Nucleus accumbens (tissue), 56 donors: ENCODE measurements at places on chromosomes 2 and 18.

DNA sequence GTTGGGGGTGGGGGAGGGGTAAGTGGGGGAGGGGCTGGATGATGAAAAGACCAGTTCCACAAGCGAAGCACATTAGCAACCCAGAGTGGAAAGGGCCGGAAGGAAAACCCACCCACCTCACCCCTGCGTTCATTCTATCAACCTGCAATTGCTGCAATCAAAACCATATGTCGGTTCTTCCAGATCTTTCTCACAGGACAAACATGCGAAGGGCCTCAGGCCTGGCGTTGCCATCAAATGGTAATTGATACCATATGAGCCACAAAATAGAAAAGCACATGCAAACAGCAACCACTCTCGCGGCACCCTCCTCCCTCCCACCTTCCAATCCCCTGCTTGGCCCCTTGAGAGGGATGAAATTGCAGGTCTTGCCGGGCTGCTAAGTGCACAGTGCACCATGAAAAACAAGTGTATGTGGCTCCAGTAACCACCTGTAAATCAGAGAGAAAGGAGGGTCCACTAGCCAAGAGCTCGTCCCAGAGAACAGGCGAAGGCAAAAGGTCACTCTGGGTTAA is 287.5 kb downstream of the TCF4 start:
- DNase-seq, result no peak

GRCh38 chr2:185578322-185578721 is 160.3 kb upstream of the FSIP2 start:
- DNase-seq, result no peak

GRCh38 chr18:39751161-39751560 is 2185.6 kb upstream of the CELF4 start:
- no peak for DNase-seq

DNA sequence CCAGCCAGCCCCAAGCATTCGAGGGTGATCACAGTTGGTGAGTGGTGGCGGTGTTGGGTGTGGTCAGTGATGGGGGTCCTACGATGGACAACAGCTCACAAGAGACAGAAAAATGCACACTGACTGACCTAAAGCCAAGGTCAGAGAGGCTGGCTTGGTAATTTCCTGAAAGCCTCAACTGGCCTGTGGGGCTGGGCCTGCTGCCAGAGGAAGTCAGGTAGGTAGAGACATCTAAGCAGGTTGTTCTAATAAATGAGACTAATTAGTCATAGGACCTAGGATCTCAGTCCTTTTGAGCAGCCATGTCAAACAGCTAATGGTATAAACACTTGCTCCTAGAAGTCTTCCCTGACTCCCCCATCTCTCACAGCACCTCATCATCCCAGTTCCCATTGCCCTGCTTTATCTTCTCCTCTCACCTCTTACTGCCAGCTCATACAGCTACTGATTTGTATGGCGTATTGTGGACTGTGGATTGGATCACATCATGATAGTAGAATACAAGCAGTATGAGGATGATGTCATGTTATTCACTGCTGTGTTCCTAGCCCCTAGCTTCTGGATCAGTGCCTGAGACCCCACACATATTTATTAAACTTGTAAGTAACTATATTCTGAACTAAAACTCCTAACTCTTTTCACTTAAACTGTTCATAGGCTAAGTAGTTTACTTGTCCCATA is 262.9 kb upstream of the KLHL29 start:
- no peak for DNase-seq

DNA sequence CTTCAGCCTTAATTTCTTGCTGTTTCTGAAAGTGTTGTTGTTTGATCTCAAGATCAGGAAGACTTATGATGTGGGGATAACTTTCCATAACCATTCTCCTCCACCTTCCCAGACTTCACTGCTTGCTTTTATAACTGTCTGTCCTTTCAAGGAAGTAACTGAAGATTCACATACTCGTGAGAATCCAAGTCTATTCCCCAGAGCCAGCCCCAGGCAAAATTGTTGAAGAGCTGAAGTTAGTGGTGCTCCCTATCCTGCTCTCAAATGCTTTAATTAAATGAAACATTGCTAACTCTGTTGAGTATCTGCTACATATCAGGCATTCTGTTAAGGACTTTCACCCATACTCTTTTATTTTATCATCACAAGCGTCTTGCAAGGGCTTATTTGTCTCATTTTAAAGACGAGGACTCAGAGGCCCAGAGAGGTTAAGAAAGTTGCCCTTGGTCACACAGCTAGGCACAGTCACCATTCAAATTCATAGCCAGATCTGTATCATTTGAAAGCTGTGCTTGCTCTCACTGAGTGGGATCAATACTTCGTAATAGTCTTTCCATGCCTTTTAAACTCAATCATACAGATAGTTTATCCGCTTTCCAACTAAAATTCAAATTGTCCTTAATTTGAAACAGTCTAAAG is 189.8 kb upstream of the TCF4 start:
- DNase-seq, result no peak

DNA sequence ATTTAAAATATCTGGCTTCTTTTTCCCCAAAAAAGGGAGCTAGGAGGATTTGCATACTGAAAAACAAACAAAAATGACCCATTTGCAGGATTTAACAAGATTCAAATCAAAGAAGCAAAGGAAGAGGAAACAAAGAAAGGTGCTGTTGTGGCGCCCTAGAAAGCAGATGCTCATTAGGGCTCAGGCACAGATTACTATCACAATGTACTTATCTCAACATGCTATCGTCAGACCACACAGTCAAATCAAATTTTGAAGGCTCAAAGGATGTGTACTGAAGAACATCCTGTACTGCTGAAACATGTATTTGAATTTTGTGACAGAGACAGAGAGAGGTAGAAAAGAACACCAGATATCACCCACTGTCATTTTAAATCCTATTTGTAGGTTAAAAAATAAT is 10.9 kb downstream of the RBMS1 start:
- DNase-seq, result no peak

DNA sequence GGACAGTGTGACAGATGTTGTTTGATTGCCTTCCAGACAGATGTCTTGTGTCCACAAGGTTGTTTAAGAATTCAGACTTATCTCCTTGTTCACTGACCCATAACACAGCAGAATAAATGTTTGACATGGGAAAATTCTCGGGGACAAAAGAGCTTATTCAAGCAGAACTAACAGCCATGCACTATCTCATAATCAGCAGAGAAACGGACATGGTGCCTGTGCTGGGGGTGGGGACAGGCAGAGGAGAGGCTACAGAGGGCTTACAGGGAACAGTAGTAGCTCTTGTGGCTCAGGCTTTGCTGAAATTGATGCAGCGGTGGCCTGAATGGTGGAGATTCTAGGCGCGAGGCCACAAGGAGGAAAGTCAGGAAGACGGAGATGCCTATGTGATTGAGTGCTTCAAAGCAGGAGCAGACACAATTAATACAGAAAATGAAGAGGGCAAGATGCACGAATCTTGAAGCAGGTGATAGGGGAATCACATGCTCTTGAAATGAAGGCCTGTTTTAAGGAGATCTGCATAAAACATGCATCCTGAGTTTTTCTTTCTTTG is 62.0 kb upstream of the CAB39 start:
- DNase-seq, result no peak

GRCh38 chr2:69946351-69947324 is 14.8 kb downstream of the ASPRV1 start:
- DNase-seq, result no peak

GRCh38 chr2:222518570-222519381 is 94.4 kb downstream of the SGPP2 start:
- no peak for DNase-seq

- no peak for DNase-seq
These were observed 3.0 kb upstream of the PXDN start for GRCh38 chr2:1747065-1747941.

DNA sequence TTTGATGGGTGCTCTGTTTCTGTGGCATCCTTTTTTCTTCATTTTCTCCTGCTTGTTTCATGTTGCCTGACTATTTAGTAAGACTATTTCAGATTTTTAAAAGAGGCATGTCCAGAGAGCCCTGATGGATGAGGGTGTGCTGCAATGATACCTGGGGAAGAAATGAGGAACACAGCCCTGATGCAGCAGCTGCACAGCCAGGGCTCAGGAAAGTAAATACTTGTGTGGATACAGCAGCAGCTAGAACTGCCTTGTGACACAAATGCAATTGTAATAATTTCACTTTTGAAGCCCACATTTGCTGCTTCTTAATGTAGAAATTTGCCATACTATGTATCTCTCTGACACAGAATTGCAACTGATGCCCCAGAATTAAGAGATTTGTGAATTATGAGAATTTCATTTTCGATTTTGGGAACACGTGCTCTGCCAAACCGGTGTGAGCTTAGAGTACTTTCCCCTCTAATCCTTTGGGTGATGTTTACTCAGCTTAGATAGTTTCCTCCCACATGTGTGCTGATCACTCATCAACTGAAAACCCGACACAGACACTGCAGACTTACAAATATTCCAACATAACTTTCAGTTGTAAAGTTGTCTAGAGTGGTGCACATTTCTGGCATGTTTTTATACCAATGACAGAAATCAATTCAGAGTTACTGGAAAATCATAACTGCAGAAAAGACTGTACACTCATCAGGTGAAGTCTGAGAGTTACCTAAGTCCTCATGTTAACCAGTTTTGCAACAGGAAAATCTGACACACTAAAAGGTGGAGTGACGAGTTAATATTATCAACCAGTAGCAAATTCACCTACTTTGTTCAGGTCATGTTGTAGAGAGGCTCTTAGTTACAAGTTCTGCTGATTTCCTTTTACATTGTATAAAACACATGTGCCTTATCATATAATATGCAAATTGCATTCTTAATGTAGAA is 383.4 kb downstream of the CBLN2 start:
- DNase-seq, result no peak

DNA sequence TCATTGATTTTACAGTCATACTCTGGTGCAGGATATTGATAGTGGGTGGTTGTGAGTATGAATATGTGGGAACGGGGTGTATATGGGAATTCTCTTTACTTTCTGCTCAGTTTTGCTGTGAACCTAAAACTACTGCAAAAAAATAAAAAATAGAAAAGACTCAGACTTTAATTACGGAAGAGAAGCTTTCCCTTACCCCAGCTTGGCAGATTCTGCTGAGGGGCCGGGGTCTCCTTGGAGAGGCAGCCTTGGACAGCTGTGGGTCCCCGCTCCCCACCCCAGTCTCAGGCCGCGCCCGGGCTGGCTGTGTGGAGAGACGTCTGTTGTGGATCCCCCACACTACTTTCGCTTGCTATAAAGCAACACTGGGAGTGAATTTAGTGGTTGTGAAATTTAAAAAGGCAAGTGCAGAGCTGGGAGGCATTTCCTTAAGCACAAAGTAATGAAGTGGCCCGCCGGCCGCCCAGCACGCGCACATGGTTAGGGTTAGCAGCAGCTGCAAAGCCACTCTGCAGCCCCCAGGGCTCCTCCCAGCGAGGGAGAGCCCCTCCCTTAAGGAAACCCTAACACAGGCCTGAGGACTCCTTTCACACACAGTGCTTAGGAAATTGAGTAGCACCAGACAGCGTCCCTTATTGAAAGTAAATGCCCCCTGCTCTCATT is 102.4 kb downstream of the DDX1 start:
- no peak for DNase-seq

DNA sequence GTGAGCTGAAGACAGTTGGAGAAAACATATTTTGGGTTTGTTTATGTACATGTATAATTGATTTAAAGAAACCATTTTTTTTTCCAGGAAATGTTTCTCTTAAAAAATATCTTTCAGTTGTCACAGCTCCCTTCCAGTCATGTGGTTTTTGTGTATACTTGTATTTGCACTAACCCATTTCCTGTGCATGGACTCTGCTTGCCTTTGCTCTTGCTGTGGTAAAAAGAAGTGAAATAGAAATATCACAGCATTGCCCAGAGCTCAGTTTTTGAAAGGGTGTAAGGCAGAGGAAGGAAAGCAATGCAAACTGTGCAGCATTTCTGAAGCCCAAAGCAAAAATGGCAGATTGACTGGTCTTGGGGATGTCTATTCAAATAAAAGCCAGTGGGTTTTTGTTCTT is 10.4 kb upstream of the DOCK10 start:
- DNase-seq, result no peak

- DNase-seq, result no peak
These were observed 2.0 kb downstream of the SLC66A3 start for GRCh38 chr2:11157296-11157695.

DNA sequence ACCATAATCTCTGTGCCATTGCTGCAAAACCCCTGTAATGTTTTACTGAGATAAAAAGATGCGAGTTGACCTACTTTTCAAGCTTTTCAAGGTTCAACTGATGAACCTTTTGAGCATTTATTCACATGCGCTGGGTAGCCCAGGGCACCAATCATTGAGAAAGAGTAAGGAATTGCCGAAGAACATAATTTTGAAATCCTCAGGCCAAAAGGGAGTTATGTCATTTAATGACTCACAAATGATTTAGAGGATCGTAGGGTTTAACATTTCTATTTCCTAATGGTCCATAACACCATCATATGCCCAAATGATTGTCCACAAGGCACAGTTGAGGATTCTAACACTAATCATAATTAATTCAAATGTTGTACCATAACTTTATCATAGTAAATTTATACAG is 20.2 kb upstream of the DLX1 start:
- DNase-seq, result no peak

DNA sequence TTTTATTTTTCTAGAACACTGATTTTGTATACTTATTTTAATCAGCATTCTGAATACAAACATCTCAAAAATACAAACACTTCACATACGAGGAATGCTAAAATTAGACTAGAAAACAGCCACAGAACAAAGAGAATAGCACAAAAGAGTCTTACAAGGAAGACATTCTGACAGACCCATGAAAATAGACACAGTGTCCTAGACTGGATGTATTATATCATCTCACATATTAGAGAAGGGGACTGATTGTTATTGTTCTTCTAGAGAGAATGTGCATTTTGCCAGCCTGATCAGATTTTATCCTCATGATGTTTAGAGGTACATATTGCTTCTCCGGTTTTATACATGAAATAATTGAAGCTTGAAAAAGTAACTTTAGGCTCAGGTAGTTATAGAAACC is 357.9 kb downstream of the DPP10 start:
- no peak for DNase-seq

- no peak for DNase-seq
These were observed 106.1 kb downstream of the COL4A4 start for GRCh38 chr2:227057743-227058447.

DNA sequence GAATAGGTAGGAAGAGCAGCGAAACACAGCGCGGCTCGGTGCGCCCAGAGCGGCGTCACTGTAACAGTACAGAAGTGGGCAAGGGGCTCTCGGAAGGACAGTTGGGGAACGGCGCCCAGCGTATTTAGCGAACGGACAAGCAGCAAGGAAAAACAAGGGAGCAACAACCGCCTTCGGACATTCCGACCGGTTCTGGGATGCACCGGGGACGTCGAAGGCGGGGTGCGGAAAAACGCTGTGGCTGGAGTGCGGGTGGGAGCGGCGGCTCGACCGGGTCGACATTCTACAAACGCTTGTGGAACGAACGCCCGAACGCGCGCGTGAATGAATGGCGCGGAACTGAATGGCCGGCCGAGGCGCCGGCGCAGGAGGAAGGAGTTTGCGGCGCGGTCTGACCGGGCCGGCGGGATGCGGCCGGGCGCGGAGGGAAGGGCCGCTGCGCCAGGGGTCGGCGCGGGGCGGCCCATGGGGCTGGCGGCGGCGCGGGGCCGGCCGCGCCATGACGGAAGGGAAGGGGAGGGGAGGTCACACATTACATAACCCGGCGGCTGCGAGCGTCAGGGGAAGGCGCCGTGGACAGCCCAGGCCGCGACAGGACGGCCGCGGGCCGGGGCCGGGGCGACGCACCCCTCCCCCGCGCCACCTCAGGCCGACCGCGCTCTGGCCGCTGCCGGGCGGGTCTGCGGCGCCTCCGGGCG is 605 bp downstream of the REV1 start:
- peak; percentile 51 for DNase-seq
